ENCODE measurements at places on chromosomes 2 and 18. TPM values are rescaled to one million over a fixed set of nuclear protein-coding genes. Genes with fewer than 3 reads are reported as not detected.

Gene ATP9B
- total RNA-seq: 30.5 TPM

Gene CDCA7
- total RNA-seq: 105 TPM

Gene LAMA3
- 0.20 TPM for total RNA-seq

Gene ASTL
- not detected for total RNA-seq

Gene SH2D6
- 0.10 TPM for total RNA-seq

Gene CHRNG
- total RNA-seq: not detected

Gene B3GNT7
- total RNA-seq: not detected

Gene WDR35
- 4.0 TPM for total RNA-seq

GRCh38 chr18:2459886-2460285 is 111.4 kb downstream of the METTL4 start:
- no peak for DNase-seq

DNA sequence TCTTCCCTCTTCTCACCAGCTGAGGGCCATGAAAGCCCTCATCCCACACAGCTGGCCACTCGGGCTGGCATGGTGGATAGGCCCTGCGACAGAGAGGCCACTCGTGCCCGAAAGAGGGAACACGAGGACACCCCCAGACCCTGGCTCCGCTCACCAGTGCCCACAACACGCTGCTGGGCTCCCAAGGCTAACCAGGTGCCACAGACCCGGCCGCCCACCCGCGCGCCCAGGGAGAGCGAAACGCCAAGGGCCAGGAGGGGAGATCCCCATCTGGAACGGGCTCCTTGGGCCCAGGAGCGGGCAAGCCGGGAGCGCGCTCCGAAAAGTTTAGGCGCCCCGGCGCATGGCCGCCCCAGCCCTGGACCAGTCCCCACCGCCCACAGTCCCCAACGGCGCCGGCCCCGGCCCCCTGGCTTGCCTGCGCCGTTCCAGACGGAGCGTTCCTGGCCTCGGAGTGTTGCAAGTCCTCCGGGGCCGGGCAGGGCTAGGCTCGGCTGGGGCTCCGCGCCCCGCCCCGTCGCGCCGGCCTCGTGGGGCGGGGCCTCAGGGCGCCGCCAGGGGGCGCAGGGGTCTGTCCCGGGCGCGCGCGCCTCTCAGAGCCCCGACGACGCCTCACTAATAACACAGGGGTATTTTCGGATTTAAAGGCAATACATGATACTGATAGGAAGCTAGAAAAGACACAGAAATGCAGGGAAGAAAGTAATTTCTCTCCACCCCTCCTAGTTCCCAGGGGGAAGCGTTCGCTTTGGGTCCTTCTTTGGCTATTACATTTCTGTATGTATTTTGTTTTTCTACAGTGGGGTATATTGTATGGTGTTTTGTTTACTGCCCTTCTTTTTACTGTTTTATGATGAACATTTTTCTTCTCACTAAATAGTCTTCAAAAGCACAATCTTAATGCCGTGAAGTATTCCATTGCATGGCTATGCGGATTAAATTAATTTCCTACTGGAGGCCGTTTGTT is at the start of gene TMBIM1:
Gene TMBIM1 (minus strand): TSS at position 456 of the 967 bp plus-strand sequence. CDS start 10,362 bp downstream, outside the sequence.
- DNase-seq: peak; percentile 78

- DNase-seq: no peak
Measured at GRCh38 chr18:11940956-11941355, 32.8 kb upstream of the MPPE1 start.

DNA sequence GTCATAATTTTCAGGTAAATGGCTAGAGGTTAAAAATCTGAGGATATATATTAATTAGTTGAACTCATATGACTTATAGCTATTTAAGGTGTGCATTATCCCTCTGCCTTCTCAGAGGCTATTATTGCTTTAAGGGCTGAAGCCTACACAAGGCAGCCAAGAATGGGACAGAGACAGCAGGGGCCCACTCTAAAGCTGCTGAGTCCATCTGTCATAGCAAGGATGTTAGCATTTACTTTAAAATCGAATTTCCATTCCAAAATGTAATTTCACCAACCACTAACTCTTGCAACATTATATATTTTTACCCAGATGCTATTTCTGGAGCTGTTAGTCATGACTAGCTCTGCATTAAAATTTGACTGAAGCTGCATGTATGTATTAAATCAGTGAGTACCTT is 236.3 kb upstream of the FSIP2 start:
- no peak for DNase-seq

DNA sequence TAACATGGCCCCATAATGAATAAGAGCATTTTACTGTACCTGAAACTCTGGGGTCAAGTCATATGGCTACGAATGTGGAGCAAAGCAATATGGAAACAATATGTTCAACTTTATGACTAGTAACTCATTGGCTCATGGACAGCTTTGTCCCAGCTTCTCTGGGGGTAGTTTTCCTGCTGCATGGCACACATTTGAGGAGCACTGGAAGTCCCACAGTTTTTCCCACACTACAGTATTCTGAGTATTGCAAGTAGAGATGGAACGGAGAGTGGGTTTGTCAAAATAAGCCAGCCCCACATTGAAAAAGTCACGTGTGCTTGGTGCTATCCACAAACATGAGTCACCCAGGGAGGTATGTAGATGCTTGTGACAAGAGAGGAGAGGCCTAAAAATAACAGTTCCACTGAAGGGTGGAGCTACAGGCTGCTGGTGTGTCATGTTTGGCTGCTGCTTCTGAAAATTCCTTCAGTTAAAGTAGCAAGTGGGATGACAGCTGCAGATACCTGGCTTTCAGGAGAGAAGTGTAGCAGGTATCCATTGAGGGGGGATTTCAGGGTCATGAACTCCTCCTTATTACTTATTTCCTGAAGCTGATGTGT is 48.2 kb upstream of the CTAGE1 start:
- DNase-seq: no peak

DNA sequence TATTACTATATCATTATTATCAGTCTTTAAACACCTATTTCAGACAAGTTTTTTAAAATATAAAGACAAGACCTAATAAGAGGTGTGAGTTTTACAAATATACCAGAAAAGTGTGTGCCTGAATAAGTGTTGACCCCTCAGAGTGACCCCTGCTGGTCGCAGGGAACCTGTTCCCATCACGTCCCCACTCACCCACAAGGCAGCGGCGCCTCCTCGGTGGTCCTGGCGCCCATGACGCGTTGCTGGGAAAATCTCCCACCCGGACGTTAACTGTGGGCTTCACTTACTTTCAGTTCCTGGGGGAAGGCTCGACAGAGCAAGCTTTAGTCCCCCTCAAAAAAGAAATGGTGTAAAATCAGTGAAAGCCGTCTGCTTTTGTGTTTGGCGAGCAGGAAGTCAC is 93.5 kb downstream of the TMEM18 start:
- DNase-seq: no peak

- DNase-seq: no peak
Measured at GRCh38 chr18:58865701-58866065, 1.0 kb downstream of the ZNF532 start.

DNA sequence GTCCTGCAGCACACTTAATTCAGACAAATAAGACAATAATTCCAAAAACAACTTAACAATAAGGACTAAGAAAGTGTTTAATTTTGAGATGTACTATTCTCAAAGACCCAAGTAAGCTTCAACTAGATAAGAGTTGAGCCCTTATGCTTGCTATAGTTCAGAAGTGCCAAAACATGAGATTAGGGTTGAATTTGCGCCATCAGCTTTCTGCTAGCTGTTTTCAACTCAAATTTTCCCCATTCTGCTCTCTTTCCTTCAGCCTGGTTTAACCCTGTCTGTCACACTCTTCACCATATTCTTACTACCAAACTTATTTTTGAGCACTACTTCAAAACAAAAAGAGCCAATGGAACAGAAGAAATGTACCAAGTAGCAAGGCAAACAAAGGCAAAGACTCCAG is 4.1 kb downstream of the NFE2L2 start:
- DNase-seq: no peak
